ENCODE measurements at places on chromosomes 2 and 18.

DNA sequence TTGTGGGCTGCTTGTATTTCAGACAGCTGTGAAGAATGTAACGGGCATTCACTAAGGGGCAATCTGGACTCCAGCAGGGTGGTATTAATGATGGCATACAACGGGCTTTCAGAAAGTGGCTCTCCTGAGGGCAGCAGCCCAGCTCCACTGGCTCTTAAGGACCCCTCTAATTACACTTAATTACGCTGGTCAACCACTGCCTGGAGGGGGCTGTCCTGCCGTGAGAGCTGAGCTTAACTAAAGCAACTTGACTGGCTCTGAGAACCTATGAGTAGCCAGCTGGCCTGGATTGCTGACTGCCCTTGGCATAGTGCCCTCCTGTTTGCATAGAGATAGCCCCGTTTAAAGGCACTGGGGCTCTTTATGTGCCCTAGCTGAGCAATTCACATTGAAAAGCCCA is 3.8 kb downstream of the LIPG start:
- no peak for DNase-seq

- DNase-seq = no peak
Measured at GRCh38 chr2:9215680-9216079, 9.1 kb downstream of the ASAP2 start.

DNA sequence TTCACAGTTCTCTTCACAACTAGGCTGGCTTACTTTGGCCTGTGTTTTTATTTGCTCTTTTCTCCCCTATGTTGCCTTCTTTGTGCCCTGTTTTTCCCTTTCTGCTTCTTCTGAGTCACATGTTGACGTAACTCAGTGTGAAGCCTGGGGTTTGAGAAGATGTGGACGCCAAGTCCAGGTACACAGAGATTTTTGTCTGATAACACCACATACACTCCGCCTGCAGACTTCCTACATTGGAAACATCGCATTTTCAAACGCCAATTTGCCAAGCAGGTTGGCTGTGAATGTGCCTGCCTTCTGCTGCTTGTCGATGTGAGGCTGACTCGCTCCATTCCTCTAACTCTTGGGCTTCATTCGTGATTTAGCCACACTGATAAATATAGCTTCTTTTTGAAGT is 62.6 kb upstream of the FN1 start:
- DNase-seq = no peak

DNA sequence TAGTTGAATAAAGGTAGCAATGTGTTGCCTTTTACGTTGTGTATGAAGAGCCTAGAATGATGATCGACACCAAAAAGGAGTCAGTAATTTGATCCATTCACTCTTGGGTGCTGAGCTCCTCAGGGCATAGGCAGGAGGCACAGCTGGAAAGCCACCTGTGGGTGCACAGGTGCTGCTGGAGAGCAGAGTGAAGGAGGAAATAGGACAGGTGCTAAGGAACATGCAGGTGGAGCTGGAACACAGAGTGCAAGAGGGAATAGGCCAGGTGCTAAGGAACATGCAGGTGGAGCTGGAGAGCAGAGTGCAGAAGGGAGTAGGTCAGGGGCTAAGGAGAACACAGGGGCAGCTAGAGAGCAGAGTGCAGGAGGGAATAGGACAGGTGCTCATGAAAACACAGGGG is 86.1 kb downstream of the SH3YL1 start:
- DNase-seq = no peak

- no peak for DNase-seq
Measured at GRCh38 chr2:215216806-215217205, 78.4 kb upstream of the ABCA12 start.

DNA sequence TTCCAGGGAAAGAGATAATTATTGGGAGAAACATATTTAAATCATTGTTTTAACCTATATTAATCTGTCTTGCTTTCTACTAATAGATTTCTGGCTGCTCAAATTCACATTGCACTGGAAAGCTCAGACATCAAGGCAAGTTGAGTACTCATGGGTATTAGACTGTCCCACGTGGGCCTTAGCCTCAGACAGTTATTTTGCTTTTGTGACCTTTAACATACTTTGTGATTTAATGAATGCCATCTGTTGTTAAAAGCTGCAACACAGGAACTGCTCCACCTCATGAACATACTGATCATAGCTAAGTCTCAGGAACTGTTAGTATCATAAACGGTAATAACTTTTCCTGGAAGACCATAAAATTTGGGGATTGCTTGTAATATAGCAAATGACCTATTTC is 2.7 kb upstream of the LCT start:
- DNase-seq = no peak

DNA sequence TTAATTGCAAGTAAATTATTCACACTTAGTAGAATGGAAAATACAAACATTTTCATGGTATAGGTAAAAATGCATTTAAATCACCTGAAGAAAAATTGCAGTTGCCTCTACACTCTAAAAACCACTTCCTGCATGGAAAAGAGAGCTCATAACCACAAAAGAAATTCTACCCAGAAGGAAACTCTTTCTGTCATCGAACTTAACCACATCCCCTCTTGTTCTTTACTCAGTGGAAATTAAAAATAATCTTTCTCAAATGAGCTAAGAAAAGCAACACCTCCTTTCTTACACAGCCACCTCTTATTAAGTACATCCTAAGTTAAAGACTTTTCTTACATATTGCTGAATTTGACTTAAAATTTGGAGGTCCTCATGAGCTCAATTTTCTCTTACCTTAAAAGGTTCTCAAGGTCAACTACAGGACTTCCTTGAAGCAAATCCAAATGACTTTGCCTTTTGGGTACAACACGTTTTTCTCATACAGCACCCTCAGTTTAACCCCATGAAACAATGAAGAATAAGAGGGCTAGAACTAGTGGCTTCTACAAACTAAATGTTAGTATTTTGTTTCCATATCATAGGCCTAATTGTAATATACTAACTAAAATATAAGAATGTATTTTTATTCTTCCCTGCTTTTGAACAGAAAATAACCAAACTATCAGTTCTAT is 109.1 kb upstream of the CRIM1 start:
- no peak for DNase-seq

DNA sequence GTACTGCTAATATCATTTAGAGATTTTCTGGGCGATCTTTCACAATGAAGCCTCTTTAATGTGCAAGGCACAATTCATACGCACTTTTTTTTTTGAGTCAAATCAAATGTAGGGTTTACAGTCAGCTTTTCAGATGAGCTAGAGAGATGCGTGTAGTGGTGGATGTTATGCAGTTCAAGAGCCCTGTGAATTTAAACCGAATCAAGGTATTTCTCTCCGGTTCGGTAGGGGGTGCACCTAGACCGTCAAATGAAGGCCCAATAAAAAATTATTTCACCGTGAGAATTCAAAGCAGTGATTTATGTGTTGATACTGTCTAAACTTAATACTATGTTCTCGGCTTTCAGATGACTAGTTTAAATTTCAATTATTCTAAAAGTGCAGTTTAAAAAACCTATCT is 1.1 kb downstream of the PTH2R start:
- no peak for DNase-seq

GRCh38 chr2:191635333-191636234 is 42.4 kb upstream of the NABP1 start:
- DNase-seq = no peak

GRCh38 chr2:128654408-128654807 is 335.7 kb upstream of the HS6ST1 start:
- DNase-seq = no peak

GRCh38 chr2:23630961-23631360 is 246.0 kb downstream of the KLHL29 start:
- no peak for DNase-seq

DNA sequence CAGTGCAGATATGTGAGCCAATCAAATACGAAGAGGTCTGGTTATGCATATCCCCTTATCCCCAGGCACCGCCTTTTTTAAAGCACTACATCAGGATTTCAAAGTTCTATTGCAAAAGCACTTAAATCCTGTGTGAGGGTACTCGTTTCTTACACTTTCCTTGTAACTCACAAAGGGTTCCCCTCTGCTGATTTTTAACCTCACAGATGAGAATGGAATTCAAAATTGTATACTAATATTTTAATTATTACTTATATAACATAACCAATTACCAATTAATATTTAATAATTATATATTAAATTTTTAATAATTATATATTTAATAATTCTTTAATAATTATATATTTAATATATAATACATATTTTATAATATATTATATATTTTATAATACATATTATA is 126.2 kb upstream of the MAPRE2 start:
- DNase-seq = no peak

- no peak for DNase-seq
Measured at GRCh38 chr2:69034122-69034521, 21.1 kb downstream of the ANTXR1 start.

GRCh38 chr2:227765788-227766372 is 20.2 kb downstream of the SCYGR8 start:
- no peak for DNase-seq

DNA sequence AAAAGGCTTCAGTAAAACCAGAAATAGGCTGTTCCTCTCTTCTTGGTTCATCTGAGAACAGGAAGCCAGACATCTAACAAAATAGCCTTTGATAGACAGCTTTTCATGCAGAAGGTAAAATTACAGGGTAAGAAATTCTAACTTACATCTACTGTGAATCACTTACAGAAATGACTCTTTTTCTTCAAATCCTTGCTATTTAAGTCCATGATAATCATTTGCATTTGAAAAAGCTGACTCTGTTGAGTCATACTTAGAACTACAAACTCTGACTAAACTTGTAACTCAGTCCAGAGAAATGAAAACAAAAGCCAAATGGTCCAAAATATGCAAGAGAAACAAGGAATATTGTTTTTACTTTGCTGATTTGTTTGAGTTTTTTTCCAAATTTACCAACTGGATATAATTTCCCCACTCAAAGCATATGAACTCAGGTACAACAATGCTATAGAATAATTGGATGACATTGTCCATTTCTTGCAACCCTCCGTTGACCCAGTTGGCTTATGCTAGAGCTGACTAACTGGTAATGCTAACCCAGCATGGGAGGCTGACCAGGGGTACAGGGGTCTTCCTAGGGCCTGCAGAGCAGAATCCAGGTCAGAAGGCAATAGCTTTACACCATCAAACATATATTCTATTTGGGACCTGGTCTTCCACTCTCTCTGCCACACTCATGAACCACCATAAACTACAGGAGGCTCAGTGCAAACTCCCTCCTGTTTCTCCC is 18.8 kb upstream of the MREG start:
- no peak for DNase-seq

- DNase-seq = no peak
Measured at GRCh38 chr18:23945416-23946079, 69.0 kb upstream of the TTC39C start.

DNA sequence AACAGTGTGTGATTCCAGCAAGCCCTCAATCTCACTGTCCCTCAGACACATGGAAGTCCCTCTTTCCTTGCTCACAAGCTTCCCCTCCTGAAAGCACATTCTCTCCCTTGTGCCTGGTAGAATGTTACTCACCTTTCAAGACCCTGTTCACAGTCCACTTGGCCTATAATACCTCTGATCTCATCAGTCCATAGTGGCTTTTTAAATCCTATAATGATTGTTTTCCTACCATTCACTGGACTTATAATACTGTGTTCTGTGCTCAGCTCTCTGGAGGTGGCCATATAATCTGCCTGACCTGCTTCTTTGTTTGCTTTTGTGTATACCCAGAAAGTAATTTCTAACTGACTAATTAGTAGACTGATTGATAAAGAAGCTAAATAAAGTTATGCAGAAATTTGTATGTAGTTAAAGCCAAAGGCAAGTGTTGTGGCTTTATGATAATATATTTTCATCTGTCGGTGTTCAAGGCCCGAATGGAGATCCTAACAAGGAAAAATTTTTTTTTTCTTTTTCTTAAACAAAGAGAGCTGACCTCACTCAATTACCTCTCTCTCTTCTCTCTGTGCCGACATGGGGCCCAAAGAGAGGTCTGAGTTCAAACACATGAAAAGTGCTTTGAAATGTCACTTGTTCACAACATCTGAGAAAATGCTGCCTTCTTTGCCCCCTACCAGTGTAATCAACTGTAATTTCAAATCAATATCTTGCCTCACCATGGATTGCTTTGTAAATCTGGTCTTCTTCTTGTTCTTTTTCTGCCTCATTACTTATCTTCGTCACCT is 1033.0 kb upstream of the PIK3C3 start:
- no peak for DNase-seq

- DNase-seq = no peak
Measured at GRCh38 chr18:52367953-52368742, 28.2 kb downstream of the DCC start.

DNA sequence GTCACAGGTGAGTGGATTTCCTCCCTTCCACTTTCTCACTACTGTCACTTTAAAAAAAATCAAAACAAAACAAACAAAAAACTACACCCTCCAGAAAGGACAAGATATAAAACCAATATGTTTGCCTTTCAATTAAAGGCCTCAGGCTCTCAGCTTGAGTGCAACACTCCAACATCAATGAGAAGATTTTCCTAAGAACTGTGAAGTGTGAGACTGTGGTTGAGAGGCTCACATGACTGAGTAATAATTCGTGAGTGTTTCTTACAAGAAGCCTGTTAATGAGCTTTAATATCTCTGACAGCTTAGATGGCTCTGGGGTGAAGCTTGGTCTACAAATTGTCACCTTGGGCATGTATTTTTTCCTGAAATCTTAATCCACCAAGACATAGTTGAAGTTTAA is 216.1 kb downstream of the ETAA1 start:
- DNase-seq = no peak

DNA sequence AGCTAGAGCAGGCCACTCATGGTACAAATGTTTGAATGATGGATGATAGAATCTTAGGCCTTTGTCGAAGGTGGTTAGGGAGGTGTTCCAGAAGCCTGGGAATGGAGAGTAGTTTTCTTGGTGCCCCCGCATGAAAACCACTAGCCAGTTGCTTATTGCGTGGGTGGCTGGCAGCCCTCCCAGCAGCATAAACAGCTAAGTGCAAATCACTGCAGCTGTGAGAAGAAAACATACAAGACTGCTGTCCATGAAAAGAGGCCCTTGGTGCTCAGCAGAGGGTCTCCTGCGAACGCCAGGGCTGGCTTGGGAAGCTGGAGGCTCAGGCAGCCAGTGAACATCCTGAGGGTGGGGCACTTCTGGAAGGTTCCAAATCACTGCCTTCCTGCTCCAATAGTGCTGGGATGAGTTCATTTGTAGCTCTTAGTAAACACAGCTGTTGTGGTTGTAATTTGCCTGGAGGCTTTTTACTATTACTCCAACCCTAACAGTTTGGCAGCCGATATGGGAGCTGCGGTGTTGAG is 118.8 kb downstream of the MGAT5 start:
- DNase-seq = no peak

DNA sequence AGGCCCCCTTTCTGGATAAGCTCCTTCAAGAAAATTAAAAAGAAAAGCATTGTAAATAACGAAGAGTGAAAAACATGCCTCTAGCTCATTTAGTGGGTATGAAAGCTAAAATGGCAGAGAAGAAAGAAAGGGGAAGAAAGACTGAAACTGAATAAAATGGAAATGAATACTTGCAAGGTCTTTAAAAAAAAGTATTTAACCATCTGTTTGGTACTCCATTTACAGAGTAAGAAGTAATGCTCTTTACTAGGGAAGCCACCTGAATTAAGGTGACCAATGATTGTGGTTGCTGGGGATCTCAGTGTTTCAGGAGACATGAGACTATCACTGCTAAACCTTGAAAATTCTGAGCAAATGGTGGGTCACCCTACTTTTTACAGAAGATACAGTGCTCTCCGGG is 17.7 kb upstream of the ARL5A start:
- no peak for DNase-seq
